ENCODE measurements at places on chromosomes 1 and 21.

DNA sequence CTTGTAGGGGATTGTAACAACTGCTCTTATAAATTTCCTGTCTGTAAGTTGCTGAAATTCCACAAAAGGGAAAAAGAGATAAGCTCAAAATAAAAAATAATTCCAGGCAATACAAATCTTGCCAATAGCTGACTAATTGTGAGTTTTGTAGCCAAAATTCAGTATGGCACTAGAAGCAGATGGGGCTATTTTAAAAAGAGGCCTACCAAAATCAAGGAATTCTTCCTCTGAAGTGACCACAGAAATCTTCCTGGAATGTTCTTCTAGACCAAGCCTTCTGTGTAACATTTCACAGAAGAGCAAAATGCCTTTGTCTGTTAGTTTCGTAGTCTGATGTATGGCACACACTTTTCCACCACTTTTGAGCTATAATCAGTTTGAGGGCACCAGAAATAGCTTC, 127.6 kb downstream of the CYYR1 start:
- no peak for DNase-seq

- no peak for DNase-seq
These were observed 79.9 kb downstream of the TMEM53 start for GRCh38 chr1:44594353-44594752.

DNA sequence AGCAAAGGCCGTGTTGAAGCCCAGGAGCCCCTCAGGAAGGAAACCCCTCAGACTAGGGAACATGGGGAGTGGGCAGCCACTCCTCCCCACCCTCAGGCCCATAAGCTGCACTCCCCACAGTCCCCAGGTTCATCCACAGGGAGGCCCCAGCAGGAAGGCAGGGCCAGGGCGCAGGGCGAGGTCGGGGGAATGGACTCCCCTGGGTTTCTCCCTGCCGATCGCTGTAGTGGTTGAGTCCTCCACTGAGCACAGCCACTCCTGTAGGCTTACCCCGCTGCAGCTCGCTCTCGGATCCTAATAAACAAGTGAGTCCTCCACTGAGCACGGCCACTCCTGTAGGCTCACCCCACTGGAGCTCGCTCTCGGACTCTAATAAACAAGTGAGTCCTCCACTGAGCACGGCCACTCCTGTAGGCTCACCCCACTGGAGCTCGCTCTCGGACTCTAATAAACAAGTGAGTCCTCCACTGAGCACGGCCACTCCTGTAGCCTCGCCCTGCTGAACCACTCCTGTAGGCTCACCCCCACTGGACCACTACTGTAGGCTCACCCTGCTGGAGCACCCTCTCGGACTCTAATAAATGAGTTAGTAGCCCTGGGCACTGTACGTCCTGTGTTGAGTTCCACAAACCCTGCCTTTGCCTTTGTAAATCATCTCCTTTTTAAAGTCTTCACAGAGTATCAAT, 16.2 kb upstream of the COL18A1 start:
- no peak for DNase-seq

GRCh38 chr1:36222481-36223380, 1.5 kb upstream of the THRAP3 start:
- DNase-seq, result no peak

- DNase-seq, result no peak
These were observed 511.0 kb downstream of the OMA1 start for GRCh38 chr1:58035523-58035922.

DNA sequence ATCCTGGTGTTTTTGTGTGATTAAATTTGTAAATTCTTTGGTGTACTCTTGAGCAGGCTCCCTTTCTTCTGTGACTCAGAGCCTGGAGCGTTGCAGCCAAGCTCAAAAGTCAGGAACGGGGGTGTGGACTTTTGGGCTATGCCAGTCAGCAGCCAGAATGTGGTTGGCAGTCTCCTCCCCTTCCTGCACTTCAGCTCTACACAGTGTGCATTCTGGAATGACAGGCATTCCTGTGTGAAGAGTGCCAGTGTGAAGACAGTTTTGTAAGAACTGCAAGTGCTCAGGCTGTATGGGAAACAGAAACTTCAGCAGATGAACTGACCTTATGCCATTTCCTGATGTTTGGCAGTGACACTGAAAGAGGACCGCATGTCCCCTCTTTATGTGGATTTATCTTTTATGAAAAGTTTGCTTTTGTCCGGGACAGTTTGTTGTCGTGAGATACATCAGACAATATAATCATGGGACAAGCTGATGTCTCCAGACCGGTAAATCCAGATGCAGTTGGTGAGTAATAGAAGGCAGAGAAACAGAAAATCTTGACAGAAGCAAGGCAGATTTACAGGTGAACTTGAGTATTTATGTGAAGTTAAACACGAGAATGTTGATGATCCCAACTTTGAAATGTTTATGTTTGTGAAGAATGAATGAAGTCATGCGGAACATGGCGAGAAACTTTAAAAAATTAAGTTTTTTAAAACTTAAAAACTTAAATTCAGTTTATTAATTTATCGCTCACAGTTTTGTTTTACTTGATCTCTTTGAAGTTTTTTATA, 67.7 kb upstream of the RCC1 start:
- DNase-seq, result no peak

- no peak for DNase-seq
These were observed 27.1 kb downstream of the AHDC1 start for GRCh38 chr1:27576806-27577227.

DNA sequence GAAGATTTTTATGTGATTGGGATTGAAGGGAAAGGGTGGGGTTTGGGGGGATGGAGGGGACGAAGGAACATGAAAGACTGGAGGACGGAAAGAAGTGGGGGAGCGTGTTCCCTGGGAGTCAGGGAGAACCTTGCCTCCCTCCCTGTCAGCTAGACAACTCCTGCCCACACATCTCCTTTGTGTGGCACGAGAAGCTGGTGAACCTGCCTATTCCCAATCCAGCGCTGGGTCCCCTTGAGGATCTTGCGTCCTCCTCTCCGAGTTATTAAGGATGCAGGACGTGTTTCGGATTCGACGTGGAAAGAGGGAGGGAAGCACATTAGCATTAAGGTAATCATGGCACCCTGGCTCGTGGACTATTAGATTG, 1.4 kb downstream of the LRRC7 start:
- no peak for DNase-seq

GRCh38 chr1:114024049-114024448, 44.8 kb downstream of the OLFML3 start:
- no peak for DNase-seq

DNA sequence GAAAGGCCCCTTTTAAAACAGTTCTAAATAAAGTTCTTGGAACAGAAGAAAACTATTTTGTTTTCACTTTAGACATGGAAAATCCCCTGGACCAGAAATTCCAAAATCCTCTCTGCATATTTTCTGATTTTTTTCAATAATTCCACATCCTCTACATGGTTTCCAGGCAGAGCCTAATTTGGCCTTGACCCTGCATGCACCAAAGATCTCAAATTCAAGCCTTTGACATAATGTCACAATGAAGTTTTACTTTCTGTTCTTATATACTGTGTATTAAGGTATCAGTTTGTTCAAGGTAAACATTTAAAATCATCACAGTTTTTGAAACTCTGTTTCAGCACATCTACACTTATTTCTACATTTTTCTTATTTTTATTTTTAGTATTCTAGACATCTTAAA, 12.2 kb upstream of the NPL start:
- no peak for DNase-seq

- peak; percentile 73 for DNase-seq
These were observed 60.0 kb upstream of the ATP5PO start for GRCh38 chr21:33975548-33976081.

- no peak for DNase-seq
These were observed 2.0 kb downstream of the XKR8 start for GRCh38 chr1:27961646-27962221.

DNA sequence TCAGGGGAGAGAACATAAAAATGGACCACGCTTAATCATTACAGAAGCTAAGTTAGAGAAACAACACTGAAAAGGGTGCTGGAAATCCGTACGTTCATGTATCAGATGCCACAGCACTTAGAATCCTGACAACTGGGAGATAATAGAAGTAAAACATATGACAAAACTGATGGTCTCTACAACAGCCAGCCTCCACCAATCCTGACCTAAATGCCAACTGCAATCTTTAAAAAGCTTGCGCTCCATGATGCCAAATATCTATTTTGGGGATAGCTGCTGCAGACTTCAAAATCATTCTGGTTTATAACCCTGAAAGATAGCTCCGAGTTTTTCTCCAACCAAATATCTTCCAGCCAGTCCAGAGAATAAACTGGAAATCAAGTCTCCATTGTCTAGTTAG, 178.3 kb downstream of the RERE start:
- no peak for DNase-seq

GRCh38 chr1:106515375-106515774, 541.1 kb upstream of the PRMT6 start:
- DNase-seq, result no peak

GRCh38 chr1:228336308-228337030, 70.2 kb downstream of the TRIM11 start:
- DNase-seq, result no peak

DNA sequence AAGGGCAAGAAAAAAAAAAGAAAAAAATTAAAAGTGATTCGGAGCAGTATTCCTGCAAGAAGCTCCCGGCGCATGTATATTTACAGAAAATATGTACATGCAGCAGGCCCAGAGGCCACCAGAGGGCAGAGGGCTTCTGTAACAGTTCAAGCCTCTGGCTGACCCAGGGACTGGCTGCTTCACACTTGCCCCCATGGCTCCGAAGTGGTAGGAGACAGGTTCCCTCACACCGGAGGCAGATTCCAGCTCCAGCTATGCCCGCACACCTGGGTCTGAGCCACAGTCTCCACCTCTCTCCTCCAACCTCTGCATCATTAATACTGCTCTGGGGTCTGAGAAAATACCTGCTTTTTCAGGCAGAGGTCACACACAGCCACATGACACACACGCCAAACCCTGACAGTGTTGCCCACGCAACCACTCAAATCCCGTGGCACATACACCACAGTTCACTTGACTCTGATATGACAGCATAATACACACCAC, 2.2 kb upstream of the ARHGAP30 start:
- DNase-seq, result no peak

GRCh38 chr1:27668121-27668807, 3.7 kb downstream of the IFI6 start:
- no peak for DNase-seq

- no peak for DNase-seq
These were observed 280.0 kb downstream of the NFIA start for GRCh38 chr1:61362351-61362750.

DNA sequence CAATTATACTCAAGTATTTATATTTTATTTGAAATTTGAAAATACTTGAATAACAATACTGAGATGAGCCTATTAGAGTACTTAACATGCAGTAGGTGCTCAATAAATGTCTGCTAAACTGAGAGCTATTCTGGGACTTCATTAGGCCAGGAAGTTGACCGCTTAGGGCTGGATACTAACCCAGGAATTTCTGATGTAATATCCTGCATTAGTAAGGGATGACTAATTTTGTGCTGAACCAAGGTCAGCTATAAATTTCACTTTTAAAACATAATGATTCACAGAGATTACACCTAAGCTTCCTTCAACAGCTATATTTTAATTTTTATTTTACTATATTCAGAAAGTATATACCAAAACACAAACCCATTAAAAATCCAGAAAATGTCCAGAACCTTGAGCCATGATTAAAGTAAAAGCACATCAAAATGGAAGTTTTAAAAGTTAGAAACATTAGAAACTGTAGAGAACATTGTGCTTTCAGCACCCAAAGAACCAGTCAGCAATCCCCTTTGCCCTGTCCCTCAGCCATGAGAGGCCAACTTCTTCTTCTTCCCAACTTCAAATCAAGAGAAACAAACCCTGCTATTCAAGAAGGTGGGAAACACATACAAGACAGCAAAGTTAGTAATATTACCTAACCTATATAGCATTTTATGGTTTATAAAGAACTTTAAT, 35.4 kb downstream of the WNT2B start:
- DNase-seq, result no peak

DNA sequence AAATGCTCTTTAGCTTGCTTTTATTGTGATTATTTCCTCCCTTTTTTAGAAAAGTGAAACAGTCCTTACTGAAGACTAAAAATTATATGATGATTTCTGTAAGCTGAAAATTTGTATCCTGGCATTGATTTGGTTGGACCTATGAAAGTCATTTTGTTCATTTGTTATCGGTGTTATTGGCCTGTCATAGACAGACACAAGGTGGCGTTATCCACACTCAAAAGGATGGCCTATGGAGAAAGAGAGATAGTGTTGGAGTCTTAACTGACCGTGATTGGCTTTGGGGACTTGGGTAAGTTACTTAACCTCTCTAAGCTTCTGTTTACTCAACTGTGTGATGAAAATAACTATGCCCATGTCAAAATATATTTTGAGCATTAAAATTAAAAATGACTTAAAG, 203.6 kb upstream of the CHODL start:
- no peak for DNase-seq

DNA sequence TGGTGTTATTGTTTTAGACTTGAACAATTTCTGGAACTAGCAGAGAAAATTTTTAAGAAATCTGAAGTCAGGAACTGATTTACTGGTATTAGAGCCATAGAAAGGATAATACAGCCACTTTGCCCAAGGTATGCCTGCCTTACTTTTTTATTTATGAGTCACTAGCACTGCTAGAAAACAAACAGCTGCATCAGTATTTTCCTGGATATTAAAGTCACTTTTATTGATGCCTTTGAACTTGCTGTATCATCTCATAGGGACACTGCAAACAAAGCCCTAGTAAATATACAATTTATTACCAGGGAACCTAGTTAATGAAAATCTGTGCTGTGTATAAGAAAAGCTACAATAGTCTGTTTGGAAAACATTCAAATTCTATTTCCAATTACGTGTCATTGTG, 490.8 kb upstream of the TMPRSS15 start:
- no peak for DNase-seq

DNA sequence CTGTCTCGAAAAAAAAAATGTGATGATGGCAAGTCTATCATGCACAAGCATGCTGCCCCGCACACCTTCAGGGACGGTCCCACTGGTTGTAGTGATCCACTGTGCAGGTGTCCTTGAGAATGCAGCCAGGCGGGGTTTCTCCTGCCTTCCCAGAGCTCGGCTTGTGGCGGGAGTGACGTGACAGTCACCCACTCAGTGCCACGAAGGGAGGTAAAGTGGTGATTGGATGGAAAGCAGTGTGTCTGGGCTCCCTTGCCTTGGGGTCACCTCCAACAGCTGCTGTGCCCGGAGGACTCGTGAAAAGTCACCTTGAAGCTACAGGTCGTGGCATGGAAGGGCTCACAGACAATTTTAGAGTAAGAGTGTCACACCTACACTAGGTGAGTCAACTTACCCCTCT, 33.5 kb upstream of the TRIM17 start:
- no peak for DNase-seq

DNA sequence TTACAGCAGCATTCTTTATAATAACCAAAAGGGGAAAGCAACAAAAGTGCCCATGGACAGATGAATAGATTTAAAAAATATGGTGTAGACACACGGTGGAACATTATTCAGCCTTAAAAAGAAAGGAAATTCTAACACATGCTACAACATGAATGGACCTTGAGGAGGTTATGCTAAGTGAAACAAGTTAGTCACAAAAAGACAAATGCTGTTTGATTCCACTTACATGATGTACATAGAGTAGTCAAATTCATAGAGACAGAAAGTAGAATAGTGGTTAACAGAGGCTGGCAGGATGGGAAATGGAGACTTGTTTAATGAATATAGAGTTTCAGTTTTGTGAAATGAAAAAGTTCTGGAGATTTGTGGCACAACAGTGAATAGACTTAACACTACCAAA, 151.4 kb downstream of the CYYR1 start:
- no peak for DNase-seq

Data from SIG-M5 (cell line).